Activated CD4-positive, alpha-beta T cell treated with anti-CD3 and anti-CD28 coated beads for 1 hour (primary cell): ENCODE measurements at places on chromosomes 12 and 14.

DNA sequence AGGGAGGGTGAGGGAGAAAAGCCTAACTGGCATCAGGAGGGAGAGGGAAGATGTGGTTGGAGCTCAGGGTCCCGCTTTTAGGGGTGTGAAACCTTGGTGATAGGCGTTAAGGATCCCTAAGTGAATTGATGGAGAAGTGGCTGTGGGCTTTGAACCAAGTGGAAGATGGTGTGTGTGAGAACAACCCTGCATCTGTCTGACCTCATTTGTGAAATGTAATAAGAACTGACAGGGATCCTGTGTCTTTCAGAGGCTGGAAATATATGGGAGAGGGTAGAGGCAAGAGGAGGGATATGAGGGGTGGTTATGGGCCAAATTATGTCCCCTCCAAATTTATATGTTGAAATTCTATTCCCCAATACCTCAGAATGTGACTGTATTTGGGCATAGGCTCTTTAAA is 63.8 kb upstream of the NRXN3 start:
- DNase-seq, result no peak

GRCh38 chr12:127559349-127560040 is 707.5 kb upstream of the TMEM132C start:
- no peak for DNase-seq

DNA sequence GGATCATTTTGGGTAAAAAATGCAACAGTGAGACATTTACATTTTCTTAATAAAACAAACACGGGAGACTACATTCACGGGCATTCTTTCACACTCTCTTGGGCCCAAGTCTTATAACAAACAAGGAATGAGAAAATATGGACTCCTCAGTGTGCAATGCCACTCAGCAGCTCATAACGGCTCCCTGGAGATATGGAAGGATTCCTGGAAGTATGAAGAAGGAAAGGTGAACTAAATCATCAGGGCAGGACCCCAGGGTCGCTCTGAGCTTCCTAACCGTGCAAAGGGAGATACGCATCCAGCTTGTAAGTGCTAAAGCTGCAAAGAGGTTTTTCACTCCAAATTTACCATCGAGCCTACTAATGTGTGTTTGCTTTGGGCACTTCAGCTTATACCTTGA is 33.5 kb upstream of the CCDC91 start:
- DNase-seq, result no peak

- no peak for DNase-seq
Measured at GRCh38 chr12:76080729-76081415, 3.6 kb downstream of the NAP1L1 start.

GRCh38 chr14:71204231-71204630 is 297.0 kb downstream of the PCNX1 start:
- DNase-seq, result no peak

DNA sequence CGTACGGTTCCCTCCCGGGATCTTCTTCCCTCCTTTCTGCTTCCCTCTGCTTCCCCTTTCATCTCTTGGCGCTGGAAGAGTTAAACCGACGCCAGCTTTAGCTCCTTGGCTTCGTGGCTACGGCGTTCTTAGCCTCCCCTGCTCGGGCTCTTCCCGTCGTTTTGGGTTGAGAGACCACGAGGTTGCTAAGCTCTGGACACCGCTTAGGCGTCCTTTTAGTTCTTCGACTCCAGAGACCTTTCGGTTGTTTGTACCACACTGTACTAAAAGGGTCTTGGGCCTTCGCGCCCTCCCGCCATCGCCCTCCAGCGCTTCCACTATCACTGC is 545 bp downstream of the CPSF2 start:
- DNase-seq, result no peak

GRCh38 chr14:96602186-96602585 is 100.0 kb downstream of the PAPOLA start:
- no peak for DNase-seq

GRCh38 chr14:52356025-52356424 is 41.9 kb downstream of the PTGER2 start:
- DNase-seq, result no peak

GRCh38 chr12:47740606-47741339 is 15.5 kb upstream of the ENDOU start:
- DNase-seq, result no peak
